ENCODE measurements at places on chromosomes 3 and 15.
A peak's percentile ranks its signal among the peaks of the same experiment; 100 is the strongest.

- DNase-seq, result no peak
Observed at GRCh38 chr15:73758461-73758860, 5.3 kb upstream of the INSYN1 start.

- no peak for DNase-seq
Observed at GRCh38 chr3:178297199-178297598, 239.0 kb upstream of the KCNMB2 start.

DNA sequence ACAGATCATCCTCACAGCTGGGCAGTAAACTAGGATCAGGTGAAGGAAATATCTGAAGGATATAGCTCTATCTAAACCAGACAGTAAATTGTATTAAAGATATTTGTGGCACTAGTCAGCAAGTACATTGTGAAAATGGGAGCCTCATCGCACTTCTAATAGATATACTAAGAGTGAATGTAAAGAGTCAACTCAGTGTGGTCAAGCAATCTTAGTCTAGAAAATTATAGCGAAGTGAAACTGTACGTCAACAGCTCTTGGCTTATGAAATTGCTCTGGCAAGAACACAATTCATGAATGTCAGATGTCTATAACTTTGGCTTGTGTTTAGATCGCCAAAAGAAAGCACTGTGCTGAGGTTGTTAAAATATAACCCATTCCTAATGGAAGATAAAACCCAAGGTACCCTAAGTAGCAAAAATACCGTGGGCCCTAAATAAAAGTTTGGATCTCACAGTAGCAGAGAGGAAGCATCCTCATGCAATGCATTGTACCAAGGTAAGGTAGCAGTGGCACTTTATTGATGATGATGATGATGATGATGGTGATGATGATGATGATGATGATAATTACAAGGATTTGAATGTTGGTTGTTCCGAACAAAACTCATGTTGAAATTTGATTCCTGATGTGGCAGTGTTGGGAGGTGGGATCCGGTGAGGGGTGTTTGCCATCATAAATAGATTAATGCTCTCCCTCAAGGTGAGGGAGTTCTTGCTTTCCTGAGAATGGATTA lies 228.5 kb downstream of the UNC13C start:
- no peak for DNase-seq

DNA sequence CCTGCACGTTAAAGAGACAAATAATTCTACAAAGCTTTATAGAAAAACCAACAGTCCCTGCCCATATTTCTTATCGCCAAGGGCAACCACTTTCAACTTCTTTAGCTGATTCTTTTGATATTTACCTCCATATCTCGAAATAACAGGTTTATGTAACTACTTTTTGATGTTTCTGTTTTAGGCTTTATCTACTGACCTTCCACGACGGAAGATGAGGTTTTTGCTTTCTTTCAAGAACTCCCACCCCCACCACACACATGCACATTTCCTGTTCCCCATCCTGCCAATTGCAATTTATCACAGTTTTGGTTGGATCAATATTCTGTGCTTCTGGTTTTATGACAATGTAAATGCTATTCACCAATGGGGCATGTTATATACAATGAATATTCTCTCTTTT lies 330.4 kb upstream of the ICE2 start:
- DNase-seq, result no peak

DNA sequence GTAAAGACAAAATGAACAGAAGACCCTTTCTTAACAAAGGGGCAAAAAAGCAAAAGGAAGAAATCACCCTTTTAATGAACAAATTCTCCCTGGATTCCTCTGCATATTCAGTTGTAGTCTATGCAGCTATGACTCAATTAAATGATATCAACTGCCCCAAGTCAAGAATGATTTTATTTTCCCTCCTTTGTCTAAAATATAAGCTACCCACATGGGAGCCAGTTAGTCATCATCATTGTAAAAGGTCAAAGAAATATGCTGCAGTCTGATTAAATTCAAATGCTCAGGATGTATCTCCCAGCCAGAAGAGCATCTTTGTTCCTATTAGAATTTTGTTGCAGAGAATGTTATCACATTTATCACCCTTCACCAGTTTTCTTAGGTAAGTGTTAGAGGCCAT lies 84.0 kb downstream of the SST start:
- no peak for DNase-seq

- DNase-seq, result no peak
Observed at GRCh38 chr15:81157195-81157938, 23.3 kb downstream of the CFAP161 start.

DNA sequence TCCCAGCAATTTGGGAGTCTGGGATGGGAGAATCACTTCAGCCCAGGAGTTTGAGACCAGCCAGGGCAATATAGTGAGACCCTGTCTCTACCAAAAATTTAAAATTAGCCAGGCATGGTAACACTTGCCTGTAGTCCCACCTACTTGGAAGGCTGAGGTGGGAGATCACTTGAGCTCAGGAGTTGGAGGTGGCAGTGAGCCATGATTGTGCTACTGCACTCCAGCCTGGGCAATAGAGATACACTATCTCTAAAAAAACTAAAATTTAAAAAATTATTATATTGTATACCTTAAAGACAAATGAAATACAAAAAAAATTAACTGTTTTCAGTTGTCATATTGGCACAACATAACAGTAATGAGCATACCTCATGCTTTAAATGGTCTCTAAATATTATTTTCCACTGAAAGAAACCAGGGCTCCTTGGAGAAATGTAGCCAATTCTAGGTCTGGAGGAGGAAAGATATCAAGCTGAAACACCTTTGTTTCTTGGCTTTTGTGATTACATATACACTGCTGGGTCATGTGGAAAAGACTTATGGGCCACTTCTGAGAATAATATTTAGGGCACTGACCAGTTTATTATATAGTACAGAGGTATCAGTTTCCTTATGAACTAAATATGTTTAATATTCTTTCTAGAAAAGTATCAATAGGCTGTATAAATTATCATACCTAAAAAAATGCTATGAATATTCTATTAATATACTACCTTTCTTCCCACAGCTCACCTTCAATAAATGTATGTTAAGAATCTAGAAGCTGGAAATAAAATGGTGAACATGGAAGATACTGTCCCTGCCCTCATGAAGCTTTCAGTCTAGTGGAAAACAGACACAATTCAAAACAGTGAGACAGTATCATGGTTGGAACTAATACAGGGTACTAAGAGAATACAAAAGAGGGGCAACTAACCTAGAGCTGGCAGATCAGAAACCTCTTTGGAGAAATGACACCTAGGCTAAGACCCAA lies 119.5 kb downstream of the TMCC1 start:
- no peak for DNase-seq

DNA sequence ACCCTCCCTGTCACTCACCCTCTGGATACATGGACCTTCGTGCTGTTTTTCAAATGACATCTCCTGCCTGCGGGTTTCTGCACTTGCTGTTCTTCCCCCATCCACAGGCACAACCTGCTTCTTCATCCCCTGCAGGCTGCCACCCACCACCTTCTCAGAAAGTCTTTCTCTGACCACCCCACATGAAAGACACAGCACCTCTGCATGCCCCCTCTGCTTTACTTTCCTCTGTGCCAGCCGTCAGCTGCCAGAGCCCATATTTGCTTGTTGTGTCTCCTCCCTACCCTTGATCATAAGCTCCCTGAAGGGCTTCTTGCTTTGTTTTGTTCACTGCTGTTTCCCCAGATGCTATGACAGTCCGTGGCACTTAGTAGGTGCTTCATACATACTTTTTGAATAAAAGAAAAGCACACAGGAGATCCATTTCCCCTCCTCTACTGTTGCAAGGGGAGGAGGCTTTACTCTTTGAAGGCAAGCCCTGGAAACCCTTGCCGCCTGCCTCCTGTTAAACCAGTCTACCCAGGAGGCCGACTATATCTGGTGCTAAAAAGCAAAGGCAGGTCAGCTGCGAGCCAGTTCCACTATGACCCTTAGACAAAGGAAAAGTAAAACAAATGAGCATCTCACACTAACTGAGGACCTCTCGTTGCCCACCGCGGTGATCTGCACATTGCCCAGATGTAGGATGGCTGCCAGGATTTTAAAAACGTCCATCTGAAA lies 31.9 kb downstream of the MYO5C start:
- no peak for DNase-seq

DNA sequence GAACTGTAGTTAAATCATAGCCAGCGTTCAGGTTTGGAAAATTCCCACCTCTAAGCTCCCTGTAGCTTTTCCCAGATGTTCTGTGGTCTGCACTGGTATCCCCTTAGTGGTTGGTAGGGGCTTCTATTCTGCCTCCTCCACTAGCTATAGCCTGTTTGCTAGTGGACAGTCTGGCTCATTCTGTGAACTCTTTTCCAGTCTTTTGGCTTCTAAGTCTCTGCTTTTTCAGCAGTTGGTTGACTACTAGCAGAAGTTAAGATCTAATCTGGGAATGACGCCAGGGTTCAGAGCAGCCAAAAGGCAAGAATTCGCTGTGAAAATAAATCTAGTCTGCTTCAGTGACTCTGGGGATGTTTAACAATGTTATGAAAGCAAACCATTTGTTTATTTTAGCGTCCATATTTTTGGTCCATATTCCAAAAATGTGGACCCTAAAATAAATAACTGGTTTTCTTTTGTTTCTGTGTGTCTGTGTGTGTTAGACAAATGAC lies 73.7 kb upstream of the WDR72 start:
- DNase-seq, result peak; percentile 68

GRCh38 chr3:263393-263792 lies 66.8 kb downstream of the CHL1 start:
- no peak for DNase-seq

GRCh38 chr3:196948442-196949284 lies 6.3 kb upstream of the NCBP2 start:
- DNase-seq, result no peak

DNA sequence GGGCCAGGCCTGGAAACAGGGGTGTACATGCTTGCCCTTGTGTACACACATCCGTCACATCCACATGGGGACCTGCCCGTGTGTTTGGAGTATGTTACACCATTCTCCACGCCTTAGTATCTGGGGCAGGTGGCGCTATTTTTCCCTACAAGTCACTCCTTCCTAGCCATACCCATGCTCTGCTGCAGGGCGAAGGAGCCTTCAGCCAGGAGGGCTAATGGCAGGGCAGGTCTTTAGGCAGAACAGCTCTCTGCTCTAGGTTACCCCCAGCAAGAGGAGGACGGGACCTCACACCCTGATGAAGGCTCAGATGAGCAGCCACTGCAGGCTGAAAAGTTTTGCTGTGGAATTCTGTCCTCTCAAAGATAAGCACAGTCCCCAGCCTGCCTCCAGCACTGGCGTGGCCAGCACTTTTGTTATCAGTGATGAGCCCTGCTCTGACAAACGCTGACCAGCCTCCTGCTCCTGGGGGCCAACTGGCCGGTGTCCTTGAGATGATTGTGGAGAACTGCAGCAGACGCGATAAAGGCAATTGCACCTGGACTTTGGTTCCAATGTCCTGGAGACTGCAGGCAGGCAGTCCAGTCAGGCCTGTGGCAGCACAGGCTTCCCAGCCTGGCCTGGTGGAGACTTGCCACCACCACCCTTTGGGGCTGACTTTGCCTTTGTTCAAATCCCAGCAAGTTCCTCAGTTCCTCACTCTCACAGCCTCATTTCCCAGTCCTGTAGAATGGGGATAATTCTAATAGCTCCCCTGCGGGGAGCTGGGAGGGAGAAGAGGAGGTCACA lies 19.8 kb upstream of the PIGZ start:
- DNase-seq, result no peak

DNA sequence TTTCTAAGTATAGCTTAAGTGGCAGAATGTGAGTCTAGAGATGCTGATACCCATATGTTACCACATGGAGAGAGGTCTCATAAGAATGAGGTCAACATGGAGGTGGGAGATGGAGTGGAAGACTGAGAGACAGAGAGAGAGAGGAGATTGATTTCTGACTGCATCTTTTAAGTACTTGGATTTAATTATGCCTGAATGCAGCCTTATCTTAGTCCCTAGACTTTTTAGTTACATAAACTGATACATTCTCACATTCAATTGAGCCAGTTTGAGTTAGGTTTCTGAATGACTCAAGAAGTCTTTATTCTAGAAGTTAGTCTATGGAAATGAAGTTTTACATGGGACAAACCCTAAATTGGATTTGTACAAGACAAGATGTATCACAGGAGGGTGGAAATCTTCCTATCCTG lies 58.5 kb upstream of the TNFSF10 start:
- no peak for DNase-seq

- no peak for DNase-seq
Observed at GRCh38 chr3:130826516-130827182, 67.2 kb upstream of the ATP2C1 start.

DNA sequence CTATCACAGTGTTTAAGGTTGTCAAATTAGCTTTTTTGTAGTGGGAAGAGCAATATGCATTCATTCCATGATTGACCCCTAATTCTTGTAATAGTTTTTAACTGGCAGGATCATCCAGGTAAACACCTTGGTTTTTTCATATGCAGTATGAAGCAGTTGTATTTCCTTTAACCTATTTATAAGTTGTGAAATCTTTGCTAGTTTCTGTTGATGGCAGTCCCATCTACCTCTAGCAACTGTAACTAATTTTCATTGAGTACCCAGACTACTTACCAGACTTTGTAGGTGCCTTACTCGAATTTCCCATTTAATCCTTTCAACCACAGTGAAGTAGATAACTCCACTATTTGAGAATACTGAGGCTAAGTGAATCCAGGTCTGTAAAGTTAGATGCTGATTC lies 6.1 kb downstream of the FXR1 start:
- no peak for DNase-seq

- DNase-seq, result no peak
Observed at GRCh38 chr3:194387276-194387675, 11.8 kb downstream of the GP5 start.

- no peak for DNase-seq
Observed at GRCh38 chr3:37262816-37263393, 88.5 kb upstream of the LRRFIP2 start.

- DNase-seq, result no peak
Observed at GRCh38 chr3:172552607-172553006, 29.4 kb upstream of the TNFSF10 start.

- peak; percentile 3 for DNase-seq
Observed at GRCh38 chr15:31275331-31276262, 51.0 kb upstream of the KLF13 start.

GRCh38 chr3:134665243-134665642 lies 14.4 kb upstream of the KY start:
- DNase-seq, result no peak

- peak; percentile 9 for DNase-seq
Observed at GRCh38 chr3:148379763-148380382, 317.8 kb upstream of the AGTR1 start.

Measured in NCI-H1092 treated with DMSO at 0.1 percent for 48 hours (cell line).